ENCODE measurements at places on chromosomes 3 and 15.

DNA sequence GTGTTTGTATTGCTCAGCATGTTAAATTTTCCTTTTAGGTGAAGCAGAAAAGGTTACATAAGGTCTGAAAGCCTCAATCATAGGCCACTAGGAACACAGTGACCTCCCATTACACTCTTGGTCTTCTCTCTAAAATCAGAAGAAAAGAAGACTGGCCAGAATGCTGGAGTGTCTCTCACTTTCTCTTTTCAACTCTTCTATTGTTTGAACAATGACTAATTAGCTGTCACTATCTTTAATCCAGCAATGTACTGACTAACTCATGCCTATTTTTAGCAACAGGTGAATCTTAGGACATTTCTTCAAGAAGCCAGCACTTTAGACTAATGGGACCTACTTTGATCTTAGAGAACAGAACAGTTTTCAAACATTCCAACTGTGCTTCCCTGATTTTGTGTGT is 142.8 kb downstream of the TGFBR2 start:
- no peak for DNase-seq

GRCh38 chr3:134393074-134393473 is 18.8 kb upstream of the AMOTL2 start:
- no peak for DNase-seq

DNA sequence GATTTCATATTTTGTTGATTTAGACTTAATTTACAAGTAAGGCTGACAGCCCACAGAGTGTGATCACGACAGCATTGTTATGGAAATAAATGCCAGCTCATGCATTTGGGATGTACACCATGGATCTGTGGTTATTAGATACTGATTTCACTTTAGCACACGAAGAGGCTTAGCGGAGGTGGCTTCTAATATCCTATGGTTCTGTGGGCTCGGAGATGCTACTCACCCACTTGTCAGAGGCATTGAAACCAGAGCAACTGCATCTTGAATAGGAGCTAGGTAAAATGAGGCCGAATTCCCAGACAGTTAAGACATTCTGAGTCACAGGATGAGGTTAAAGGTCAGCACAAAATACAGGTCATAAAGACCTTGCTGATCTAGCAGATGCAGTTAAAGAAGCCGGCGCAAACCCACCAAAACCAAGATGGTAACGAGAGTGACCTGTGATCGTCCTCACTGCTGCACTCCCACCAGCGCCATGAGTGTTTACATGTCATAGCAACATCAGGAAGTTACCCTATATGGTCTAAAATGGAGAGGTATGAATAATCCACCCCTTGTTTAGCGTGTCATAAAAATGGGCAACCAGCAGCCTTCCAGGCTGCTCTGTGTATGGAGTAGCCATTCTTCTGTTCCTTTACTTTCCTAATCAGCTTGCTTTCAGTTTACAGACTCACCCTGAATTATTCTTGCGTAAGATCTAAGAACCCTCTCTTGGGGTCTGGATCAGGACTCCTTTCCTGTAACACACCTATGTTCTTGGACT is 117.5 kb downstream of the PGPEP1L start:
- DNase-seq = no peak

DNA sequence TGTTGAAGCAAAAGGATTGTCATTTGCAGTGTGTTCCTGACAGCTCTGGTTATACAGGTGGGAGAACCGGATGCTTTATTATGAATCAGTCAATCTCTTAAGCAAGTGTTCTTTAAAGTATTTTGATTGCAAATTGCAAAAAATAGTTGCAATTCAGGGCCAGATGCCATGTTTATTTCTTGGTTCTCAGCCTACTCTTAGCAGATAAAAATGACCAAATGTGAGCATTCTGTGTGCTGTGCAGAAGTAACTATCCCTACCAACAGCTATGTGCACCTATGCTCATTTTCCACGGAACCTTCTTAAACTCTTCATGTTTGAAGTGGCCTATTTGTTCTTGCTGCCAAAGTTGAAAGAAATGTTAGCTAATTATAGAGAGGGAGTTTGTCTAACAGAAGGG is 262.3 kb upstream of the RASGRP1 start:
- DNase-seq = no peak

GRCh38 chr3:112623717-112624116 is 17.2 kb downstream of the CCDC80 start:
- no peak for DNase-seq

GRCh38 chr15:74867466-74868038 is 5.6 kb downstream of the SCAMP2 start:
- DNase-seq = no peak

DNA sequence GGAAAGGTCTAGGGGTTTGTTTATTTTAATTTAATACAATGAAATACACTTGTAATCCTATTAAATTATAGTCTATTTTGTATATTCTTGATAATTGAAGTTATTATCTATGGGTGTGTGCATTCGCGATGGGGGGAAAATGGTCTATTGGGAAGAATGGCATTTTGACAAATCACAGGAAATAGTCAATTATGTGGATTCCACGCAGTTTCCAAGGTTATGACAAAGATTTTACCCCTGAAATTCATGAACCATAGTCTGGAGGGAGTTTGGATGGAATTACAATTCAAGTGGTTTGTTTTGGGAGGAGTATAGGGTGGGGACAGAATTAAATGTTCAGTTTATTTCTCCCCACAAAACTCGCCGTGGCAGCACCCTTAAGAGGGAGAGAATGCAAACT is 66.5 kb downstream of the RBMS3 start:
- DNase-seq = no peak

DNA sequence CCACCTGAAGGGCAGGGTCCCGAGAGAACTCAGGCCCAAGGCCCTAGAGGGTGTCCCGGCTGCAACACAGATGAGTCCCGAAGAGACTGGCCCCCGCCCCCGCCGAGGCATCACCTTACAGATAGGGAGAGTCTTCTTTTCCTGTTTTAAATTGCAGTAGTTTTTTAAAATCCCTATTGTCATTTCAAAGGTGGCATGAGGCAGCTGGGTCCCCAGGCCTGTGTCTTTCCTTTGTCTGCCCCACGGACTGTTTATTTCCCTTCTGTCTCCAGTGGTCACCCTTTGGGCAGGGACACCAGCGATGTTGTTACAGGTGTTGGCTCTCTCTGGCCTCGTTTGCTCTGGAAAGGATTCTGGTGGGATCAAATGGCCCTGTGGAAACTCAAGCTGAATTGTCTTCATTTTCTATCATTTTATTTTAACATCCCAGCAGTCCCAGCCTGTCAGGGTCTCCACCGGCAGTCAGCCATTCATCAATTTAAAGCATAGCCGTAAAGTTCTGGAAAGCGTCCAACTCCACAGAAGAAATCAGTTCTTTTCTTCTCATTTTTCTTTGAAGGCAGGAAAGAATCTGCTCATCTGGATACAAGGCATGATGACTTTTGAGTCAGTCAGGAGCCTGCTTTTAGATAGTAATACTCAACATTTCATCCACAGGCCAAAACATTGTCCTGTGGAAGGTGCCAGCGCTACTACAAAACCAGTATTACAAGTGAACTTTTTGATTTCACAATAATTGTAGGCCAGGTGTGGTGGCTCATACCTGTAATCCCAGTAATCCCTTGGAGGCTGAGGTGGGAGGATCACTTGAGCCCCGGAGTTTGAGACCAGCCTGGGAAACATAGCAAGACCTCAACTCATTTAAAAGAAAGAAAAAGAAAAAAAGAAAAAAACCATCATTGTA is 96.2 kb downstream of the HES1 start:
- no peak for DNase-seq

DNA sequence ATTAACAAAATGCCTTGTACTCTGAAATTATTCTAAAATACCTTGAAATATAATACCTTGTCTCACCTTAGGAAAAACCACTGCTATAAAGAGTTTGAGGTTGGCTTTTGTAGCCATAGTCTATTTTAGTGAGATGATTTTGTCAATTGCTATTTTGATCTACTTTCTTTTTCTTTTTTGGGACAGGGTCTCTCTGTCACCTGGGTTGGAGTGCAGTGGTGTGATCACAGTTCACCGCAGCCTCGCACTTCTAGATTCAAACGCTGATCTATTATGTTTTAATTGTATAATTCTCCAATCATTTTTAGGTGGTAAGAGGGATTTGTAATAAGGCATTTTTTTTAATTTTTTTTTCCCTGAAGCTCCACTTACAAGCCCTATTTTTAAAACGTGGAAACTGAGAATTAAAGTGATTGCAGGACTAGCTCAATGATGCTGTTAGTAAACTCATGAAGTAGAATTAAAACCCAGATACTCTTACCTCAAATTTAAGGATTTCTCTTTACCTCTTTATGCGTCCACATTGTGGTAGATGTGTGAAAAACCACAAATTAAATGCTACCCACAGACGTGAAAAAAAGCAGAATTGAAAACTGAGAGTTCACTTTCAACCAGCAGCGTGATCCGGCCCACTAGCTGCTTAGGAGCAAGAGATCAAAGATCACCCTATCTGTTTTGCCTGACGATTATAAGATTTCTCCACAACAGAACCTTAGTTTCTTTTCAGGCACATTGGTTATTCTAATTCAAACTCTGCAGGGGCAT is 384.2 kb downstream of the CGGBP1 start:
- no peak for DNase-seq

GRCh38 chr15:69439623-69440022 is 13.0 kb upstream of the RPLP1 start:
- DNase-seq = no peak

GRCh38 chr3:60403866-60404265 is 847.4 kb downstream of the FHIT start:
- no peak for DNase-seq

DNA sequence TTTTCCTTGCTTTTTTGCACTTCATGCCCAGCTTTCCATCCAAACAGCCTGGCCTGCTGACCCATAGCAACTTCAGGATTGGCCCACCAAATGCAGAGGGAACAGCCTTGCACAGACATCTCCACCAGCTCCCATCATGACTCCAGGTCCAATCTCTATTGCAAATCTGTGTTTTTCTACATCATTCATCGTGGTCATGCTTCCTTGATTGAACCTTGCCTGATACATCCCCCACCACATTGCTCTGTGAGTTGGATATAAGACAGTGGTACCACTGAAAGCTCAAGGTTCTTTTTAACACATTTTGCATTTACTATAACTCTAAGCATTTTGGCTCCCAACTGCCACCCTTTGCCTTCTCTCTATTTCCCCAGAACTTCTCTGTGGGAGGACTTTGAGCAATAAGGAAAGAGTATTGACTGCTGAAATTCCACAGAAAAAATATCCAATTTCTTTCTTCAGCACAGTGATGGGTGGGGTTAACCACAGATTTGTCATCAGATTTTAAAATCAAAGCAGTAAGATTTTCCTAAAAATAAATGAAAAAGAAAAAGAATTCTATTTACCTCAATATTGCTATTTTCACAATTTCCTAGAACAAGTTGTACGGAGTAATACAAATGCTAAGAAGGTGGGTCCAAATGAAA is 114.6 kb upstream of the GALNT15 start:
- no peak for DNase-seq

DNA sequence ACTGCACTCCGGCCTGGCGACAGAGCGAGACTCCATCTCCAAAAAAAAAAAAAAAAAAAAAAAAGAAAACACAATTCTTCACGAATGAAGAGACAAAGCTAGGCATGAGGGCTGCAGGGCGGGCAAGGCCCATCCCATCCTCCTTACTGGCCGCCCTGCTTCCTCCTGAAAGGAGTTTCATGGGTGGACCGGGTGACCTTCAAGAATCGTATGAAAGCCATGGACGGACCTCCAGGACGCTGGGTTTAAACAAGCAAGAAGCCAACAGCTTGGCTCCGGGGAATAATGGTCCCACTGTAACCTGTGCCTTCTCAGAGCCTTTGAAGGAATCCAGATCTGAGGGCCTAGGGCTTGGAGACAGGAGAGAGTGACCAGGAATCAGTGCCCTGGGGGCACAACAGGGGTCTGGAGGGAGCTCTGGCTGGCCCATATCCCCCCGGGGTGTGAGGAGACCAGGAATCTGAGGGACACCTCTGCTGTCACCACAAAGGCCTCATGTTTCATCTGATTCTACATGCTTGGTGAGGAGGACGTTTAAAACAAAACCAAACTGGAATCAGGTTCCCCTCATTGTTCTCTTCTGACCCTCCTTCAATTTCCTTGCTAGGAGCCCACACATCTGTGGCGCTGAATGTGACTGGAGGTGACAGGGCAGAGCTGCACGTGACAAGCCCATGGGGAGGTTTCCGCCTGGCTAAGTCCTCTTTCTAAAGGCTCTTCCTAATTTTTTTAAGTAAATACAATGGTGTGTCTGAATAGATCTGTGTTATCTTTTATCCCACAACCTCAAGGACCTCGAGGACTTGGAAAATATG is 46.1 kb downstream of the WHAMM start:
- DNase-seq = no peak

DNA sequence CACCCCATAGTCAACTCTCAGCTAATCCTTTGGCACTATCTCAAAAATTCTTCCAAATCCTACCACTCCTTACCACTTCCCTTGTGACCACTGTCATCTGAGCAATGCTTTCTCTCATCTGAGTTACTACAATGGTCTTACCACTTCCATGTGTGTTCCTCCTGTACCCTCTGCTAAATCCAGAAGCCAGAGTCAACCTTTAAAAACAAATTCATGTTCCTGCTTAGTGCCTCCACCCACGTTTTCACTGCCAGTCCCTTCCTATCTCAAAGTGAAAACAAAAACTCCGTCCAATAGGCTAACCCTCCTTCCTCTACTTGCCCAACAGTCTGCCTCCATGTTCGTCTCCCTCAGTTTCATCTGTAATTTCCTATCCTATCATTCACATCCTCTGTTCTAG is 109.0 kb downstream of the ADAMTS9 start:
- DNase-seq = no peak

DNA sequence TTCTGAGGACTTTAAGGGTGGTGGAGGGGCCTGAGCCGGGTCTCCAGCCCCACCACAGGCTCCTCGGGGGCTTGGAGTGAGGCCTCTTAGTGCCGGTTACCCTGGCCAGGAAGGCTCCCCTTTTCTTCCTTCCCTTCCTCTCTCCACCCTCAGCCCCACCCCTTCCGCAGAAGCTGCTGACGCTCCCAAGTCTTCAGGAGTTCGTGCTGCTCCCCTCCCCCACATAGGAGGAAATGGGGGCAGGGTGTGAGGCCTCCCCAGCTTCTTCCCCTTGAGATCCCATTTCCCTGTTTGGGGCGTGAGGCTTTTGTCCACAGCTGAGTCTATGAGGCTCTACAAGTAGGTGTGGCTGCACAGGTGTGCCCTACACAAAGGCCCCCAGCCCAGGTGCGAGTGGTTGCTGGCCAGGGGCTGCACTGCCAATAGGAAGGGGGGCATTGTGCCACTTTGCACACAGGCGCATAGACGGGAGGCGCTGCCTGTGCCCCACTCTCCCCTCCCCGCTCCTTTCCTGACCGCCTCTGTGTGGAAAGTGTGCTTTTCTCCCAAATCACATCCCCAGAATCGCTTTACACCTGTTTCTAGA is 915 bp upstream of the CALML4 start:
- no peak for DNase-seq

Measured in NCI-H1105 treated with DMSO at 0.1 percent for 48 hours (cell line).